ENCODE measurements at places on chromosomes 5 and 9.
A peak's percentile ranks its signal among the peaks of the same experiment; 100 is the strongest.

- peak; percentile 20 for DNase-seq
Observed at GRCh38 chr5:146399481-146399880, 47.7 kb upstream of the TCERG1 start.

DNA sequence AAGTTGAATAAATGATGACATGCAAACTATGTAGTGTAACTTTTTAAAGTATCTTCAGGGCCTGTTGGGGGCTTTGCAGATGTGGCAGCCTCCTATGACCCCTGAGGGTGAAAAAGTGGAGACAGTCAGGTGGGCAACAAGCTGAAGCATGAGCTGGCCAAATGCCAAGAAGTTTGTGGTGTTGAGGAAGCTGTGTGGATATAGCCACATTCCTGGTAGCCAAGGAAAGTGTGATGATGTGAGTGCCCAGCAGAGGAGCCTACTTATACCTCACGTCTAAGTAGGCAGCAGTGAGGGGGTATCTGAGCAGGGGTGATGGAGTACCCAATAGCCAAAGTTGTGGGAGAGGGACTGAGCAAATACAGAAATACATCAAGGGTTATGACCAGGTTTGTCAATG, 621.2 kb upstream of the CDH6 start:
- peak; percentile 4 for DNase-seq

DNA sequence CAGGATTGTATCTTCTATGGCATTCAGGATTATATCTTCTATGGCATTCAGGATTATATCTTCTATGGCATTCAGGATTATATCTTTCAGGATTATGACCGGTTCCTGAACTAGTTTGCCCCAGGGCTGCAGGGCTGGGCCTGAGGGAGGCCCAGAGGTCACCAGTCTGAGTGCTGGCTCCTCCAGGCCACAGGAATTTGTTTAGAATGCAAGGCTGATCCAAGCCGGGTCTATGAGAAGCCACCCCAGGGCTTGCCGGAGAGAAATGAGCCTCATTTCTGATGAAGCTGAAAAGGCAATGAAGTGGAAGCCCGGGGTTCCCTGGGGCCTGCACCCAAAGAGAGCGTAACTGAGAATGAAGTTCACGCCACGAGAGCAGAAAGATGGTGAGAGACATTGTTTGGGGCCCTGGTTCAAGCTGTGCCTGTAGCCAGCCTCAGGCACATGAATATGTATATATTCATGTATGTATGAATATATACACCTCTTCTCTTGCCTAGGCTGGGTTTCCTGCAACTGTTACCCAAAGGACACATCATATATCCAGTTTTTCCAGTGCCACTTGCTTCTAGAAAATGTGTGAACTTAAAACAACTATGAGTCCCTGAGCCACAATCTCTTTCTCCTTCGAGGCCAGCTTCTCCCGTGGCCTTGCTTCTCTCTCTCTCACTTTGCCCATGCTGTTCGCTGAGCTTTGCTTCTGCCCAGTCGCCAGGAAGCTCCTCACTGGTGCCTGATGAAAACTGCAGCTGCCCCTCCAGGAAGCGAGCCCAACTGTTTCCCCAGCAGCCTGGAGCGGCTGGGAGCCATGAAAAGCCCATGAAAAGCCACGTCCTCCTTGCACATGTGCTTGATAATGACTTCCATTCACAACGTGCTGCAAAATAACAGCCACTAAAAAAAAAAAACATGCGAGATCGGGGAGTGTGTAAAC, 62.3 kb downstream of the GTF3C4 start:
- DNase-seq, result peak; percentile 21

DNA sequence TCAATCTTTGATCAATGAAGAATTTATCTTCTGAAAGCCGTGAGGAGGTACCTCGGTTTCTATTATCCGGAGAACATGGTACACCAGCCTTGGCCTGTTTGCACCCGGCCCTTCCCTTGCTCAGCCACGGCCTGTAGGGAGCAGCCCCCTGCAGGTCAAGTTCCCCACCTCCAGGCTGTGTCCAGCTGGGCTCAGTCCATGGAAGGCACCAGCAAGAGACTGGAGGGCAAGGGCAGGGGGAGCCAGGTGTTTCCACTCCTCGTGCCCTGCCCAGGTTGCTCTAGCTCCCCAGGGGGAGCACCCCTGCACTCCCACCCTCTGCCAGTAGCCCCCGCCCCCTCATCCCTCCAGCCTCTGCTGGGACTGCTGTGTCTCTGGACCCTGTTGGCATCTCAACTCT, 87.3 kb upstream of the ADAMTS2 start:
- DNase-seq, result no peak

DNA sequence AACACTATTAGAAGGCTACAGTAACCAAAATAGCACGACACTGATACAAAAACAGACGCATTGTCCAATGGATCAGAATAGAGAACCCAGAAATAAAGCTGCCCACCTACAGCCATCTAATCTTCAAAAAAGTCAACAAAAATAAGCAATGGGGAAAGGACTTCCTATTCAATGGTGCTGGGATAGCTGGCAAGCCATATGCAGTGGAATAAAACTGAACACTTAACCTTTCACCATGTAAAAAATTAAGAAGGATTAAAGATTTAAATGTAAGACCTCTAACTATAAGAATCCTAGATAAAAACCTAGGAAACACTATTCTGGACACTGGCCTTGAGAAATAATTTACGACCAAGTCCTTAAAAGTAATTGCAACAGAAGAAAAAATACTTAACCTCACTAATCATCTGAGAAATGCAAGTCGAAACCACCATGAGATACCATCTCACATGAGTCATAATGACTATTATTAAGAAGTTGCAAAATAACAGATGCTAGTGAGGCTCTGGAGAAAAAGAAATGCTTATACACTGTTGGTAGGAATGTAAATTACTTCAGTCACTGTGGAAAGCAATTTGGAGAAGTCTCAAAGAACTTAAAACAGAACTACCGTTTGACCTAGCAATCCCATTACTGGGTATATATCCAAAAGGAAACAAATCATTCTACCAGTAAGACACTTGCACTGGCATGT, 203.3 kb upstream of the CDH9 start:
- peak; percentile 99 for DNase-seq

GRCh38 chr5:67694810-67695191, 498.2 kb upstream of the CD180 start:
- DNase-seq, result no peak

DNA sequence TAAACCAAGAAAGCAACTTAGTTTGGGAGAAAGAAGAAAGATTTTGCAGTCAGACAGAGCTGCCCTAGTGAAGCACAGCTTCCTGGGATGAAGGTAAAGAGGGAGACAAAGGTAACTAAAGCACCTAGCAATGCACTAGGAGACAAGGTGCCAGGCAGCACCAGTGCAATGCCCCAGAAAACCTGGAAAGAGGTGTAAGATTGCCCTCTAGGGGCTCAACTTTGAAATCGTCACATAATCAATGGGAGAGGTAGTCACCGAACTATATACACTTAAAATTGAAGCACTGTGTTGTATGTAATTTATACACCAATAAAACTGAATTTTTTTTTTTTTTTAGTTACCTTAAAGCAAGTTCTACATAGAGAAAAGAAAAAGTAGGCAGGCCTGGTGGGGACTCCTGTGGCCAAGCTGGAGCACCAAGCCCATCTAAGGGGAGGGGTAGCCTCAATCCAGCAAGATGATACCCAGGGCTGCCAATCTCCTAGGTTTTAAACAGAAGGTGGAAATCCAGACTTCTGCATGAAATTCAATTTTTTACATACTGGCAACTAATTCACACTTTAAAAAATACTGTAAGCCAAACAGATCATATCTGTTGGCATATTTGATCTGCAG, 48.2 kb downstream of the CDK5RAP2 start:
- peak; percentile 43 for DNase-seq

DNA sequence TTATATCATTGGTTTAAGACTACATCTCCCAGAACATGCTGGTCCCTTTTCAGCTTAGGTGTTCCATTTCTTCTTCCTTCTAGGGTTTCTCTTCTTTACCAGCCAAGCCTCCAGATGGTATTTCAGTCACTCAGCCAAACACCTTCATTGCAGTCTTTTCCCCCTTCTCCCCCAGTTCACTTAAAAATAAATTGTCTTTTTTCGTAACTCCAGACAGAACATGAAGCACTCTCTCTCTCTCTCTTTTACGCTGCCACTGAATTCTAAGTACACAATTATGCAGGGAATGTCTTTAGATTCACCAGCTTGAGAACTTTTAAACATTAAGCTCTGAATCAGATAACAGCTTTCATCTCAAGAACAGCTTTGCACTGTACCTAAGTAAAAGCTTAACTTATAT, 419.7 kb upstream of the BRINP1 start:
- DNase-seq, result no peak

DNA sequence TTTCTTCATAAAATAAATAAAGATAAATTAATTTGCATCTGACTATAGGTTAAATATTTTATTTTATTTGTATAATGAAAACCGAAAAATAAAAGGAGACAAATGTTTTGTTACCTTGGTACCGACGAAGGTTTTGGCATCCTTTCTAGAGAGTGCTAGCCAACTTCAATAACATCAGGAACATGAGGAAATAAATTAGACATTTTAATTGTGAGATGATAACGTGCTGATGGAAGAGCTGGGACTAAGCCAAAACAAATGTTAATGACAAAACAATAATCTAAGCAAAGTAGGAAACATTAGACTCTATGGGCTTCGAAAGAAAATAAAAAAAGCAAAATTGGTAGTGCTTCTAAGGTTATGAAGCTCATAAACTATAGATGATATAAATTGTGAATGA, 201.0 kb downstream of the IRX2 start:
- DNase-seq, result no peak
